Mesothelial cell of epicardium (in vitro differentiated cells): ENCODE measurements at places on chromosomes 12 and 14. TPM values are rescaled to one million over a fixed set of nuclear protein-coding genes. Genes with fewer than 3 reads are reported as not detected.

The STAT6 gene
- total RNA-seq: 151 to 167 TPM (median 160 TPM) in 3 replicates

The DLGAP5 gene
- 20.3 to 24.5 TPM (median 23.0 TPM) in 3 replicates for total RNA-seq

The FITM1 gene
- 0.75 to 1.5 TPM (median 1.0 TPM) in 3 replicates for total RNA-seq

The RNF34 gene
- total RNA-seq: 34.4 to 41.0 TPM (median 37.0 TPM) in 3 replicates

The TTC8 gene
- 28.6 to 32.6 TPM (median 29.0 TPM) in 3 replicates for total RNA-seq

The PPM1H gene
- 10.3 to 15.7 TPM (median 11.2 TPM) in 3 replicates for total RNA-seq

The RPGRIP1 gene
- total RNA-seq: 0.29 to 0.35 TPM (median 0.29 TPM) in 3 replicates

The KANSL2 gene
- total RNA-seq: 48.3 to 53.7 TPM (median 48.4 TPM) in 3 replicates

The ING4 gene
- total RNA-seq: 63.5 to 69.0 TPM (median 64.2 TPM) in 3 replicates

The MYF5 gene
- not detected in 3 replicates for total RNA-seq

The SLC15A5 gene
- not detected in 3 replicates for total RNA-seq

The MLH3 gene
- total RNA-seq: 40.3 to 47.4 TPM (median 47.0 TPM) in 3 replicates

The CMKLR1 gene
- 0.87 to 1.7 TPM (median 1.4 TPM) in 3 replicates for total RNA-seq

The ENTPD5 gene
- total RNA-seq: 16.2 to 17.8 TPM (median 16.9 TPM) in 3 replicates

The TIMM9 gene
- total RNA-seq: 40.5 to 43.9 TPM (median 40.8 TPM) in 3 replicates

The SPPL3 gene
- 75.6 to 83.4 TPM (median 79.8 TPM) in 3 replicates for total RNA-seq
